ENCODE measurements at places on chromosomes 13 and 19.

- DNase-seq = no peak
Observed at GRCh38 chr13:110131424-110131823, 175.5 kb downstream of the COL4A1 start.

GRCh38 chr19:46624958-46625661 lies at the start of gene PTGIR:
TSS of gene PTGIR (minus strand) at chr19:46625089. CDS start at chr19:46624225, 864 bp downstream.
- DNase-seq = peak; percentile 81

- no peak for DNase-seq
Observed at GRCh38 chr19:27821418-27822018, 1391.4 kb downstream of the UQCRFS1 start.

GRCh38 chr13:73492811-73493210 lies 434.0 kb downstream of the KLF5 start:
- DNase-seq = no peak

DNA sequence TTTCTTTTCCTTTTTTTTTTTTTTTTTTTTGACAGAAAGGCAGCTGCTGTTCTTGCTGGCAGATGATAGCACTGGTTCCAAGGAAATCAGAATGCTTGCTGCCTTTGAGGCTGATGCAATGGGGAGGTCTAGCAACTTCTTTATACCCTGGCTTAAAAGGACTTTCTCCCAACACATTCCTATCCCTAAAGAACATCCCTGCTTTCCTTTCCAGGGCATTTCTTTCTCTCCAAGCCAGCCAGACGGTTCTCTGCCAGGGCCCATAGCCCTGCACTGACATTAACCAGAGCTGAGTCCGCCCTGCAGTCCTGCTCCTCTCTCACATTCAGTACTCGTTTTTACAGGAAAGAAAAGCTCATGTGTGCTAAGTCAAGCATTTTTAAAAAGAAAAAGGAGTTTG lies 133.9 kb upstream of the WASF3 start:
- peak; percentile 47 for DNase-seq

- DNase-seq = no peak
Observed at GRCh38 chr13:35797991-35798390, 321.5 kb upstream of the MAB21L1 start.

DNA sequence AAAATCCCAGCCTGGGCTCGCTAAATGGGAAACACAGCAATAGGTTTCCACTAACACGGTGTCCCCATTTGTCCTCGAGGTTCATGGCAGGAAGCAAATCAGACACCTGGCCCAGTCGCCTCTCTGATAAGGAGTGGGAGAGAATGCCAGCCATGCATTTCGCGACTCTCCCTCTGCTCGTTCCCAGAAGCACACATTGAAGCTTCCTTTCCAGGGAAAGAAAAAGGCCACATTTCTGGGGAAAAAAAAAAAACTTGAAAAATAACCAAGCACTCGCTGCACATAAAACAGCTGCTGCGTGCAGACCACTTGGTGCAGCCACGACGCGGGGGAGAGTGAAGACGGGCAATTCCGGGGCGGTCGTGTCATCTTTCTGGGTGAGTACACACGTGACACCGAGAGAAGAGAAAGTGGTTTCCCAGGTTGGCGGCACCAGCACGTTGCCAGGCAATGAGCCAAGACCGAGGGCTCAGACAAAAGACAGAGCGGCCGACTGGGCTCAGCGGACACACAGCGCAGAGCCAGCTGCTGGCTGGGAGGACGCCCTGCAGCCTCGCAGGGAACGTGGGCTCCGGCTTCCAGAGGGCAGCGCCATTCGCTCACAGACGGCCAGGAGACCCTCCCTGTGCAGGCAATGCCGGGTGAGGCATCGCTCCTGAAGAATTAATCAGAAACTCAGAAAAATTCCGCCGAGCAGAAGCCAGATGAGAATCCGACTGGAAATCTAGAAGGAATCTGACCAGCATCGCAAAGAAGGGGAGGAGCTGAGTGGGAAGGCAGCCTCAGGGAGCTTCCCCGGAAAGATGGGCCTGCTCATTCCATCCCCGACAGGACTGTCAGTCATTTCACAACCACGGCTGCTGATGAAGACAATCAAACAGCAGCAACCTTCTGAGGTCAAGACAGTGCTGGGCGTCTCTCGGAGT lies 83.2 kb upstream of the IRS2 start:
- peak; percentile 81 for DNase-seq

- DNase-seq = no peak
Observed at GRCh38 chr13:39374741-39375189, 228.2 kb downstream of the LHFPL6 start.

DNA sequence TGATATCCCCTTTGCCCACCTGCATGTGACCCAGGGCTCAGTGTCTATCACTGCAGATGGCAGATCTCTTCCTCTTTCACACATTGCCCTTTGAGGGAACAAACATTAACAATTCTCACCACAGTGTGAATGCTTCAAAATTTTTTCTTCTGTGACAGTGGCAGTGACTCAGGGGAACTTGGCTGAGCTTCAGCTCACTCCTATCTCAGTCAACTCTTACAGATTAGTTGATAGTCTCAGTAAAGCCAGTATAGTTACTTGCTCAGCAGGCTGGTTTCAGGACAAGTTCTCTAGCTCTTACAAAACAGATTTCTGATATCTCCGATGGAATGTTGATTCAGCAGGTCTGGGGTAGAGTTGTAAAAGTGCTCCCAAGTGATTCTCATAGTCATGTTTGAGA lies 166.9 kb downstream of the DLEU7 start:
- DNase-seq = no peak

GRCh38 chr13:94270556-94270955 lies 208.9 kb downstream of the DCT start:
- no peak for DNase-seq

GRCh38 chr19:4580021-4580901 lies 20.8 kb upstream of the SEMA6B start:
- no peak for DNase-seq

- DNase-seq = no peak
Observed at GRCh38 chr19:51096473-51097165, 11.6 kb downstream of the CTU1 start.

- DNase-seq = no peak
Observed at GRCh38 chr13:114259974-114260373, 21.4 kb upstream of the UPF3A start.

- DNase-seq = no peak
Observed at GRCh38 chr13:57673197-57673596, 41.7 kb downstream of the PCDH17 start.

DNA sequence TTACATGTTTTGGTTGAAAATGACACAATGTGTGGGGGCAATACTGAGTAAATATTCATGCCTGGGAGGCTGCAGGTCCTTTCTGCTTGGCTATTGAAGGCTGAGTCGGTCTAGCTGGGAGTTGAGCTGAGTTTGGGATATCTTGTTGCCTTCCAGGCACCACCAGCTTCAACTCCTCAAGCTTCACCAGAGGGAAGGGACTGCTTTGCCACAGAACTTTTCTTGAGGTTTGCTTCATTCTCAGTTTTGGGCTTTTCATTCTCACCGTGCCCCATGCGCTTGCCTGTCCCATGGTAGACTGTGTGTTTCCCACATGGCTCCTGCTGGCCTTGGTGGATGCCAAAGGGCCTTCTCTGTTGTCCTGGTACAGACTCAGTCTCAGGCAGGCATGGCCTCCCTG lies 198.2 kb upstream of the SOX1 start:
- DNase-seq = no peak

- DNase-seq = no peak
Observed at GRCh38 chr13:97321616-97322321, 99.6 kb downstream of the MBNL2 start.

- peak; percentile 68 for DNase-seq
Observed at GRCh38 chr19:29671393-29672160, 6.3 kb downstream of the PLEKHF1 start.

DNA sequence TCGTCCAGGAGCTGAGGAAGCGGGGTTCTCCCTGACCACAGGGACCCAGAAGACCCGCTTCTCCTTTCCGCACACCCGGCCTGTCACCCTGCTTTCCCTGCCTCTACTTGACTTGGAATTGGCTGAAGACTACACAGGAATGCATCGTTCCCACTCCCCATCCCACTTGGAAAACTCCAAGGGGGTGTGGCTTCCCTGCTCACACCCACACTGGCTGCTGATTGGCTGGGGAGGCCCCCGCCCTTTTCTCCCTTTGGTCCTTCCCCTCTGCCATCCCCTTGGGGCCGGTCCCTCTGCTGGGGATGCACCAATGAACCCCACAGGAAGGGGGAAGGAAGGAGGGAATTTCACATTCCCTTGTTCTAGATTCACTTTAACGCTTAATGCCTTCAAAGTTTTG lies 18.9 kb downstream of the VASP start:
- DNase-seq = peak; percentile 61

GRCh38 chr19:36113894-36114720 lies 568 bp downstream of the POLR2I start:
- DNase-seq = no peak

- no peak for DNase-seq
Observed at GRCh38 chr13:42225051-42225450, 46.9 kb upstream of the AKAP11 start.

DNA sequence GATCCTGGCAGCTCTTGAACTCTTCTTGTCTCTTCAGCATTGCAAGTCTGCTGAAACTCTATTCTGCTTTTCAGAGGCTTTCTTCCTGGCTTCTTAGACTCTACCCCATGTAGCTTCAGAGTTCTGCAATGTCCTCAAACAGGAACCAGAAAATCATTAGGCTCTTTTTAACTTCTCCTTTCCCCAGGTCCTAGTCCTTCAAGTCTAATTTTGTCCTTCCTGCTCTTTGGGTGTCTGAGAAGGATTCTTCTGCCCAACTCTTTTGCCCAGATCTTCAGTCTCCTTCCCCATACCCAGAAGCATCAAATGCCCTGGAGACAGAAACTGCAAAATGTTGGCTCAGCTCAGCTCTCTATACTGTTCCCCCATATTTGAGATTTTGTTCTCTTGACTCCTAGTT lies 50.0 kb upstream of the CALM3 start:
- DNase-seq = no peak

- DNase-seq = no peak
Observed at GRCh38 chr13:27917121-27917947, 2.5 kb upstream of the PDX1 start.

DNA sequence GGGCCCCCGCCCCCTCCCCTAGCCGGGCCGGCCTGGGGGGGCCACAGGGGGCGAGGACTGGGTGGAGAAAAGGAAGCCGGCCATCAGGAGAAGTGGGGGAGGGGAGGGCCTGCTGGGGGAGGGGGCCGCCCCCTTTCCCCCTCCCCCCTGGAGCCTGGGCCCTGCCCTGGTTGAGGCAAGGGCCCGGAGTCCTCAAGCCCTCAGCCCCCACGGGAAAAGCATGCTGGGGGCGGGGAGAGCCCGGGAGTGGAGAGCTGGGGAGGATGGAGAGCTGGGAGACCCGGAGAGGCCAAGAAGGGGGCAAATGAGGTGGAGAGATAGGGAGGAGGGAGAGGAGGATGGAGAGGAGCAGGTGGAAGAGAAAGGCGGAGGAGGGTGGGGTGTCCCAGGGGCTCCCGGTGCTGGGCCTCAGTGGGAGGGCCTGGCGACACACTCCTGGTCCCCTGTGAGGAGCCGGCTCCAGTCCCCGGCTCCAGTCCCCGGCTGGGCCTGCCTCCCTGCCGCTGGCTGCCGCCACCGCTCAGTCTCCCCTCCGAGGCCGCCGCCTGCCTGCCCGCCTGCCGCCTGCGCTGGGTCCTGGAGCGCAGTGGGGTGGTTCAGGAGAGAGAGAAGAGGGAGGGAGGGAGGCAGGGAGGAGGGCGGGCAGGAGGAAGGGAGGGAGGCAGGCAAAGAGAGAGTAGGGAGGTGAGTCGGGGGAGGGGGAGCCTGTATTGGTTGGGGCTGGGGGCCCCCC lies at the start of gene GRIK5:
GRIK5 (minus strand) TSS at position 588 of the 733 bp plus-strand sequence. CDS start 4,436 bp downstream, outside the sequence.
- DNase-seq = no peak

- no peak for DNase-seq
Observed at GRCh38 chr19:16289594-16289993, 35.0 kb upstream of the KLF2 start.

DNA sequence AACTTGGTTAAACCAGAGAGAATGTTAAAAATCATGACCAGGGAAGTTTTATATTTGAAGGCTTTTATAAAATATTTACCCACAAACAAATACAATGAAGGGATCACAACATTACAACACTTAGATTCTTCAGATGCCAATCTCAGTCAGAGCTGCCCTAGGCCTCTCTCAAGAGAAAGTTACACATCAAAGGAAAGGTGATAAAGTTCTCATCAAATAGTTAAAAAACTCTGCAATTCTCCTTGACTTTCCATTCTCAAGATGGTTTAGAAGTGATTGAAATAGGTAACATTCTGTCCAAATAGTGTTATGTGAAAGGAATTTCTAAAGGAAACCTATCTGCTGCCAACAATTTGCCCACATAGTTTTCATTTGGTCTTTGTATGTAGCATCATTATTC lies 1115.2 kb upstream of the MIR17HG start:
- no peak for DNase-seq

DNA sequence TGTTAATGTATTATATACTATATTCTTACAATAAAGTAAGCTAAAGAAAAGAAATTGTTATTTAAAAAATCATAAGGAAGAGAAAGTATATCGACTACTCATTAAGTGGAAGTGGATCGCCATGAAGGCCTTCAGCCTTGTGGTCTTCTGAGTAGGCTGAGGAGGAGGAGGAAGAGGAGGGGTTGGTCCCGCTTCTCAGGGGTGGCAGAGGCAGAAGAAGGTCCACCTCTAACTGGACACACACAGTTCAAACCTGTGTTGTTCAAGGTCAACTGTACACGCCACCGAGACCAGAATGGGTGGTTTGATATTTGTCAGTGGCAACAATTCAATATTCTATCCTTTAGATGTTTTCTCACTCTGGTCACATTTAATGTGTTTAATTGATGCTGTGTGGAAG lies 67.2 kb downstream of the ALOX5AP start:
- DNase-seq = no peak
